ENCODE measurements at places on chromosomes 2 and 18. TPM values are rescaled to one million over a fixed set of nuclear protein-coding genes. Genes with fewer than 3 reads are reported as not detected.

MYO3B gene
- total RNA-seq: 5.2 TPM

OTOS gene
- not detected for total RNA-seq

SCN7A gene
- total RNA-seq: not detected

XRCC5 gene
- 608 TPM for total RNA-seq

YIPF4 gene
- 31.5 TPM for total RNA-seq

DYNAP gene
- not detected for total RNA-seq

ABCG5 gene
- not detected for total RNA-seq

FIGN gene
- total RNA-seq: 18.6 TPM

CAPN13 gene
- 40.8 TPM for total RNA-seq

EFHD1 gene
- 10.8 TPM for total RNA-seq

CRYBA2 gene
- 2.4 TPM for total RNA-seq

KCNS3 gene
- 15.2 TPM for total RNA-seq

SP140L gene
- total RNA-seq: 2.9 TPM

DNA sequence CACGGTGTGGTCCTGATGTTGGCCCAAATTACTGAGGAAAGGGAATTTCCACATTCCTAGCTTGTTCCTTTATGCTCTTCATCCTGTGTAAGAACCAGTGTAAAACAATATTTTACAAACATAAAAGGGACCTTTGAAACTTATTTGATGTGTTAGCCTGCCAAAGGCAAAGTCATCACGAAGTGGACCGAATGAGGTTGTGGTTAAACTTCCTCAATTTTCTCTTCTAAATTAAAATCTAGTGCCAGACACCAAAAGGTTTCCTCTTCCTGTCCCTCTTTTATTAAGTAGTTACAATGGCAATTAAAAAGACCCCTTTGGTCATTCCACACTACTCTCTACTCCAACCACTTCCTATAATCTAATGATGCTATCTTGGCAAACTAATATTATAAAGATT is 279.8 kb downstream of the AFF3 start:
- DNase-seq: no peak

DNA sequence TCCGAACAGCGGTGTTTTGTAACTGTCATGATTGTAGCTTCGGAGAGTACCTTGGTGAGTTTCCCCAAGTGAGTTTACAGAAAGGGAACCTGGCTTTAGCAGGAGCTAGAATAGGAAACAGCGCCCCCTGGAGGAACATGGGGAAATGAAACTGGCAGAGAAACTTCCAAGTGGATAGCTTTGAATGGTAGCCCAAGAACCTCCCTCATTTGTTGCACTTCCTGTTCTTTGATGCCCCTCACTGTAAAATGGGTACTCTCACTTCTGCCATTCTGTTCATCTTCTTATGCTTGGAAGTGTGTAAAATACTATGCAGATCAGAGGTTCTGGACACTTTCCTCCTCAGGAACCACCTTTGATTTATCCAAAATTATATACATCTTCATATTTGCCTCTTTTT is 36.2 kb downstream of the CHST10 start:
- peak; percentile 95 for DNase-seq

DNA sequence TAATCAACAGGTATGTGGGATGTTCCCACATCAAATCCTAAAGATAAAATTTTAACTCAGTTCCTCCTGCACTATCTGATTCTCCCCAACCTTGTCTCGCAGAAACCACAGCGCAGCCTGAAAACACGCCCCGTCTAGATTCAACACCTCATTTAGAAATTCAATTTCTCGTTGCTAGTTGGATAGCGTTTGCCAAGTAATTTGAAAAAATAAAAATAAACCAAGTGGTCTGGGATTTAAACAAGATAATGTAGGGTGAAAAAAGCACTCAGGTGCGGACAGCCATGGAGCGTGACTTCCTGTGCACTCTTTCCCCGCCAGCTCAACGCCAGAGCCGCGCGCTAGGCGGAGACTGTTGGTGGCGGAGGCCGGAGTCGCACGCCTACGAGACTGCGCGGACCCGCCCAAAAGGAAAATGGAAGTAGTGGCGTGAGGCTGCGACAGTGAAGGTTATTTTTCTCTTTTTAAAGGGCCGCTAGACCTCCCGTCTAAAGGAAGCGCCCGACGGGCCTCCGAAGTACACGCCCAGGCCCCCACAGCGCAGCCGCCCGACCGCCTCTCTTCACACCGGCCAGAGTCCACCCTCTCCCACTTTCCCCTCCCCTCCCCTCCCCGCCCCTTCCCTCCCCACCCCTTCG is 615 bp upstream of the CCNT2 start:
- no peak for DNase-seq

GRCh38 chr2:20080428-20080827 is 29.0 kb upstream of the LAPTM4A start:
- no peak for DNase-seq

DNA sequence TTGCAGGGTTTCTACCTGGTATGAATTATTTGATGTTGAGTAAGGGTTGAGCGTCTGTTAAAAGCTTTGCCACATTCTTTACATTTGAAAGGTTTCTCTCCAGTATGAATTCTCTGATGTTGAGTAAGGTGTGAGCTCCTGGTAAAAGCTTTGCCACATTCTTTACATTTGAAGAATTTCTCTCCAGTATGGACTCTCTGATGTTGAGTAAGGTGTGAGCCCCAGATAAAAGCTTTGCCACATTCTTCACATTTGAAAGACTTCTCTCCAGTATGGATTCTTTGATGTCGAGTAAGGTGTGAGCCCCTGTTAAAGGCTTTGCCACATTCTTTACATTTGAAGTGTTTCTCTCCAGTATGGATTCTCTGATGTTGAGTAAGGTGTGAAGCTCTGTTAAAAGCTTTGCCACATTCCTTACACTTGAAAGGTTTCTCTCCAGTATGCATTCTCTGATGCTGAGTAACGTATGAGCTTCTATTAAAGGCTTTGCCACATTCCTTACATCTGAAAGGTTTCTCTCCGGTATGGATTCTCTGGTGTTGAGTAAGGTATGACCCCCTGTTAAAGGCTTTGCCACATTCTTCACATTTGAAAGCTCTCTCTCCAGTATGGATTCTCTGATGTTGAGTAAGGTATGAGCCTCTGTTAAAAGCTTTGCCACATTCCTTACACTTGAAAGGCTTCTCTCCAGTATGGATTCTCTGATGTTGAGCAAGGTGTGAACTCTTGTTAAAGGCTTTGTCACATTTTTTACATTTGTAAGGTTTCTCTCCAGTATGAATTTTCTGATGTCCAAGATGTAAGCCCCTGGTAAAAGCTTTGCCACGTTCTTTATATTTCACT is 27.1 kb downstream of the ZNF519 start:
- no peak for DNase-seq

DNA sequence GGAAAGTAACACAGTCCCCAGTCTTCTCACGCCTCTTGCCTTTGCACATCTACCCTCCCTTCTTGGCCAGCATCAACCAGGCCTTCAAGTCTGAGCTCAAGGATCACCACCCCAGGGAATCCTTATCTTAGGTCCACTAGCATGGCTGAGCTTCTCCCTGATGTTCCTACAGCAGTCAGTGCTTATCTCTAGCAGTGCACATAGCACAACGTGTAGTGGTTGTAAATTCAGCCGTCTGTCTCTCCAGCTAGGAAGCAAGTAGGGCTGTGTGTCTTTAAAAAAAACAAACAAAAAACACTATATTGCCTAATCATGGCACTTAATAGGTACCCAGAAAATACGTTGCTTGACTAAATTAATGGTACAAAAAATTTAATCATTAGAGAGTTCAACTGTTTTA is 29.2 kb downstream of the KCNG3 start:
- no peak for DNase-seq

- DNase-seq: no peak
Measured at GRCh38 chr2:74496997-74497776, 2.2 kb downstream of the LBX2 start.

- DNase-seq: peak; percentile 55
Measured at GRCh38 chr2:64695721-64696261, 42.1 kb upstream of the SERTAD2 start.

- DNase-seq: no peak
Measured at GRCh38 chr2:144132357-144132756, 387.6 kb downstream of the ZEB2 start.

- no peak for DNase-seq
Measured at GRCh38 chr2:198254536-198255090, 450.2 kb downstream of the PLCL1 start.

GRCh38 chr2:44692821-44693220 is 248.7 kb upstream of the SIX3 start:
- no peak for DNase-seq

- DNase-seq: no peak
Measured at GRCh38 chr2:241047253-241048010, 49.0 kb downstream of the SNED1 start.

DNA sequence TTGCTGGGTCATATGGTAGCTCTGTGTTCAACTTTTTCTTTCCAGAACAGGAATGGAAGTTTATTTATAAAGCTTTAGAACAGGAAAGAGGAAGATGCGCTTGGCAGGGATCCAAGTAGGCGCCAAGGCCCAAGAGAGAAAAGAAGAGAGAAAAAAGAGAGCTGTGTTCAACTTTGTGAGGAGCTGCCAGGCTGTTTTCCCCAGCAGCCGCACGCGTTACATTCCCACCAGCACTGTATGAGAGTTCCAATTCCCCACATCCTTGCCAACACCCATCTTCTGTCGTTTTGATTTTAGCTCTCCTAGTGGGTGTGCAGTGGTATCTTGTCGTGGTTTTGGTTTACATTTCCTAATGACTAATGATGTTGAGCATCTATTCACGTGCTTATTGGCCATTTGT is 51.4 kb downstream of the KCNF1 start:
- DNase-seq: no peak

GRCh38 chr18:47331026-47331425 is 79.6 kb upstream of the SKOR2 start:
- no peak for DNase-seq

GRCh38 chr2:68974251-68974650 is at the start of gene GKN1:
Gene GKN1, plus strand, starts transcription at chr2:68974636. Its CDS starts 42 bp downstream, at chr2:68974678.
- DNase-seq: no peak

GRCh38 chr2:40867829-40868228 is 415.9 kb upstream of the SLC8A1 start:
- no peak for DNase-seq

DNA sequence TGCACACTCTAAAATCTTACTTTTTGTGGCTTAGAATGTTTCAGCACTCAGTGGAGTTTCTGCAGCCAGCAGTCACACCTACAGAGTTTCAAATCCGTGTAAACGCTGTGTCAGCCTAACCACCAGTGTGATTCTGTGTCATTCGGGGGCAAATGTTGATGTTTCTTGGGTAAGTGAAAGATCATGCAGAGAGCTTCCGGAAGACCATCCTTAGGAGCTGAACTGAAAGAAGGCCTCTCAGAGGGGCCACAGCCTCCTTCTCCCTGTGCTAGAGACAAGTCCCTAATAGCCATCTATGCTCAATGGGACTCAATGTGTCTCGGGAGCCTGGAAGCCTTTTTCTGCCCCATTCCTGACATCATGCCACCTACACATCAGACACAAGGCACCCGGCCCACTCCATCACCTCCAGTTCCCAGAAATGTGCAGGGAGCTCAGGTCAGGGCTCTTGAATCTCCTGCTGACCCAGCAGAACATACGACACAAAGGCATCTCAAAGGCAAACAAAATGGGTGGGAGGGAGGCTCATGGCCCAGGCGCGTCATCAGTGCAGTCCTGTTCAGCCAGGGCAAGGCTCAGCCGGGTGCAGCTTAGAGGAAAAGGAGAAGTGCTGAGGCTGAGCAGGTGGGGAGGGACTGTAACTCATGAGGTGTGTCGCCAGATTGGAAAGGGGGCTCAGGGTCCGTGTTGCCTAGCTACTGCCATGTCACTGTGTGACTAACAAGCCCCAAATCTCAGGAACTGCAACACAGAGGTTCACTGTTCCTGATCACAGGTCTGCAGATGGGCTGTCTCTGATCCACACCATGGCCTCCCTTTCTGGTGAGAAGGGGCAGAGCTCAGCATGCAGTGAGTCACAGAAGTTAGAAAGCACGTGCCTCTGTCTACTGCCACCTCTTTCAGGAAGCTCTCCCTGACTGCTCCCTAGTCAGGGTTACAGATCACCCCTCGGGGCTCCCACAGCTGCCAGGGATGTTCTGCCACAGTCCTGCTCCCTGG is 82.0 kb downstream of the SMAD7 start:
- DNase-seq: no peak

GRCh38 chr2:203751685-203752271 is 45.3 kb downstream of the CD28 start:
- no peak for DNase-seq

GRCh38 chr2:37005118-37005868 is 39.0 kb upstream of the STRN start:
- peak; percentile 68 for DNase-seq

DNA sequence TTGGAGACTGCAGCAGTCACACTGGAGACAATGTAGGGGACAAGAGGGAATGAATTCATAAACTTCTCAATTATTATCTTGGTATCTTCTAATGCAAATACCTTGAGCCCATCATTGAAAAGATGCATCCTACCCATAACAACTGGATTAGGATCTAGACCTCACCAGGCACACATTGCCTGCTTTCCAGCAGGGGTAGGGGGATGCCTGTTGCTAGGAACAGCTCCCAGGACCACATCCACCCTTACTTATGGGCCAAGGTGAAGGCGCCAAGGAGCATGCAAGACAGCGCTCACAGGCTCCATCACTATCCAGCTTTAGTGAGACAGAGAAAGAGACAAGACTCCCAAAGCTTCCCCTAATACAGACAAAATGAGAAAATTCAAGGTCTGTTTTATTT is 24.4 kb downstream of the KCTD1 start:
- DNase-seq: no peak

GRCh38 chr2:174343623-174344455 is 9.1 kb downstream of the SP9 start:
- DNase-seq: peak; percentile 75

GRCh38 chr2:120436885-120437603 is 91.1 kb downstream of the INHBB start:
- DNase-seq: peak; percentile 94

DNA sequence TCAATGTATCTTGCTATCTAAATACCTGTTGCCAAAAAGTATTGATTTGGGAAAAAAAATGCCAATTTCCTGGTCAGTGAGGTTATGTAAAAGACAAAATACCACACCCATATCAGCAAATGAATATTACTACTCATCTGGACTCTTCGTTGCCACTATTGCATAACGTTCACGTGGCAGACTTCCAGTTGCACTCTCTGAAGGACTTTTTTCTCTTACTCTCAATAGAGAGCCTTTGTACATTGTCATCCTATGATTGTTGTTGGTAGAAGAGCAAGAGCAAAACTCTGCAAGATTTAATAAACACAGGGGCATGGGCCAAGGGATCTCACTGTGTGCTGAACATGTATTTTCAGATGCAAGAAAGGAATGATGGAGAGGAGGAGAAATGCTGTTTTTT is 689.8 kb downstream of the MBD2 start:
- DNase-seq: no peak

GRCh38 chr2:95372216-95372829 is 30.2 kb upstream of the FAHD2A start:
- DNase-seq: peak; percentile 18

DNA sequence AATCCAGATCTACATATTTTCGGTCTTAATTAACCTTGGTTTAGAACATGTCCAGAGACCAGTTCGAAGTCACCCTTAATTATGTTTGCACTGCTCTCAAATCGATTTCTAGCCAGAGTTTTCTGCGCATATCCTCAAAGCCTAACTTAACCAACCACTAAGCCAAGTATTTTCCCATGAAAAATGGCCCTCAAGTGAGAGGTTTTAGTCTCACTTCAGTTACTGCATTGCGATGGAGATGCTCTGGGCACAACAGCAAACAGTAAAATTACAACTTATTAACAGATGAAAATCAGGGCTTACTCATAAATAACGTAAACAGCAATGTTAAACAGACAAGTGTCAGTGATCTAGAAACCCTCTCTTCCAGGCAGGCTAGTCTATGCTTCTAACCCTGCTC is 4.5 kb downstream of the RTN4 start:
- DNase-seq: no peak

- DNase-seq: no peak
Measured at GRCh38 chr2:71550801-71551630, 97.7 kb downstream of the DYSF start.

- no peak for DNase-seq
Measured at GRCh38 chr2:36616947-36617346, 19.0 kb upstream of the FEZ2 start.
